Omental fat pad (tissue), 4 donors: ENCODE measurements at places on chromosomes 7 and 10. TPM values are rescaled to one million over a fixed set of nuclear protein-coding genes. Genes with fewer than 3 reads are reported as not detected.

The NEBL gene
- 20.5 TPM for total RNA-seq

The LRIT1 gene
- total RNA-seq, result not detected

The LHPP gene
- 14.3 TPM for total RNA-seq

GRCh38 chr7:80232979-80233724 lies 98.5 kb downstream of the GNAI1 start:
- no peak for DNase-seq

GRCh38 chr7:133053321-133053891 lies 28.5 kb downstream of the CHCHD3 start:
- DNase-seq, result no peak

DNA sequence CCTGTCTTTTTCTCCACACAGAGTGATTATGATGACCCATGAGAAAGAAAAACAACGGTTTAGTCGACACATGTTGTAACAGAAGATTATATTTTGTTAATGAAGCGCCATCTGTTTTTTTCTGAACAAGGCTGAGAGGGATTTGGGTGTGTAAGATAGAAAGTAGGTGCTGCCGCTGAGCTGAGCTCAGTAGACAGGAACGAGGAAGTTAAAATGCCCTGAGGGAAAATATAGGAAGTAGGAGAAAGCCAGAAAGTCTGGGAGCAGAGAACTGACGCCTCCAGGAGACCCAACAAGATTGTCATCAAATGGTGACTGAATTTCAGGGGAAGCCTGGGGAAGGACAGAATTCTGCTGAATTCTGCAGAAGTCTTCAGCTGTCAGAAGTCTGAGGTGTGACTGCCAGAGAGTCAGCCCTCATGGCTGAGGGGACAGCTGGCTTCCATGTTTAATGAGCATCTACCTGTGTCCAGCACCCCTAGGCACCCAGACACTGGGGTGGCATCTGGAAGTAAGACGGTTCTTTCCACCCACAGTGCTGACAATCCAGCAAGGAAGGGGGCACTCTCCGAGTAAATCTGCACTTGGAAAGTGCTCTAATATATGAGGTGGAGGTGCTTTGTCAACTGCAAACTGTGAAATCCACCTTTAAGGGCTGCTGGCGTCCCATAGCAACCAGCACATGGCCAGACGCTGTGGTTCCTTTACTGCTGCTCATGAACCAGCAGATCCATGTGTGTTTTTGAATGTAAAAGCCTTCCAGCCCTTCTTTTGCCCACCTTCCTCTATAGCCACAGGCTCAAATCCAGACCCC lies 12.5 kb upstream of the TSPAN15 start:
- no peak for DNase-seq

GRCh38 chr10:79333513-79333912 lies 13.8 kb upstream of the PPIF start:
- DNase-seq, result no peak

DNA sequence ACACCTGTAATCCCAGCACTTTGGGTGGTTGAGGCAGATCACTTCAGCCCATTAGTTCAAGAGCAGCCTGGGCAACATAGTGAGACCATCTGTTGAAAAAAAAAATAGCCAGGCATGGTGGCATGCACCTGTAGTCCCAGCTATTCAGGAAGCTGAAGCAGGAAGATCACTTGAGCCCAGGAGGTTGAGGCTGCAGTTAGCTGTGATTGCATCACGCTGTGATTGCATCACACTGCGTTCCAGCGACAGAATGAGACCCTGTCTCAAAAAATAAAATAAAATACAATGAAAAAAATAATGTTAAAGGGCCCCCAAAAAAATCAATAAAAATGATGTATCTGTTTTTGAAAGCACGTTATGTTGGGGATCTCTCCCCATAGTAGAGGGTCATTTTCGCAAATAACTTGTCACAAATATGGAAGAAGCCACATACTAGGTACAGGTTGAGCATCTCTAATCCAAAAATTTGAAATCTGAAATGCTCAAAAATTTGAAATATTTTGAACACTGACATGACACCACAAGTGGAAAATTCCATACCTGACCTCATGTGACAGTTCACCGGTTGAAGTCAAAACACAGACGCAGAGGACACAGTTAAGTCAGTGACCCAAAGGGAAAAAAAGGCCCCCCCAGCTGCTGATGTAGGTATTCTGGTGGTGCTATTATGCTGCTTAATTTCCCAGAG lies 9.5 kb downstream of the CISD1 start:
- no peak for DNase-seq

DNA sequence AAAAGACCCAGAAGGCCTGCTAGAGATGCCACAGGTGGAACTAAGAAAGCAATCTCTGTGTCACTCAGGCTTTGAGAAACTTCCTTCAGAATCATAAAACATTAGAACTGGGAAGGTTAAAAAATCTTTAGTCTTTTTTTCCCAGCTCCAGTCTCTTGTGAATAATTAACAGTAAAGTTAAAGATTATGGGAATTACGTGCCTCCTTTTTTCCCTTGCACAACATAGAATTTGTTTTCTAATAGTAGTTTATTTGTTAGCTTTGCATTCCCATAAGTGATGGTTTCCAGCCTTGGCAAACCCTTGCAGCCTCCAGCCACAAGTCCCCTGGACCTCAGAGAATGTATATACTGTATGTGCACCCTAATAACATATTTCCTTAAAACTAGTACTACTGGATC lies 128.3 kb downstream of the TPST1 start:
- no peak for DNase-seq

- DNase-seq, result no peak
These were observed 60.4 kb downstream of the ANKIB1 start for GRCh38 chr7:92306153-92306552.

GRCh38 chr7:132030086-132030568 lies 473.7 kb upstream of the PODXL start:
- DNase-seq, result no peak

DNA sequence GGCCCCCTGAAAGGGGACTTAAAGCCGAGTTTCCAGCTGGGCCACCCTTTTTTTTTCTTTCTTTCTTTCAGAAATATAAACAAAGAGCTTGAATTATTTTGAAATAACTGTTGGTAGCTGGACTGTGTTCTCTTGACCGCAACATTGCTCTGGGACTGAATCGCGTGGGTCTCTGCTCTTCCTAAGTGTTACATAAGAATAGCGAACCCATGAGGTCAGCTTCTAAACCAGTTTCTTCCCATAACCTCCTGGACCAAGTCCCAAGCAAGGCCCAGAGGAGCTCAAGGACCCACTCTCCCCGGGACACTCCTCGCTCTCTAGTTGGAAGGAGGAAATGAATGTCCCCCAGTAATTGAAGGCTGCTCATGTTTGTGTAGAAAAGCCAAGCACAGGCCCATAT lies 91.1 kb downstream of the CXCL12 start:
- DNase-seq, result no peak

DNA sequence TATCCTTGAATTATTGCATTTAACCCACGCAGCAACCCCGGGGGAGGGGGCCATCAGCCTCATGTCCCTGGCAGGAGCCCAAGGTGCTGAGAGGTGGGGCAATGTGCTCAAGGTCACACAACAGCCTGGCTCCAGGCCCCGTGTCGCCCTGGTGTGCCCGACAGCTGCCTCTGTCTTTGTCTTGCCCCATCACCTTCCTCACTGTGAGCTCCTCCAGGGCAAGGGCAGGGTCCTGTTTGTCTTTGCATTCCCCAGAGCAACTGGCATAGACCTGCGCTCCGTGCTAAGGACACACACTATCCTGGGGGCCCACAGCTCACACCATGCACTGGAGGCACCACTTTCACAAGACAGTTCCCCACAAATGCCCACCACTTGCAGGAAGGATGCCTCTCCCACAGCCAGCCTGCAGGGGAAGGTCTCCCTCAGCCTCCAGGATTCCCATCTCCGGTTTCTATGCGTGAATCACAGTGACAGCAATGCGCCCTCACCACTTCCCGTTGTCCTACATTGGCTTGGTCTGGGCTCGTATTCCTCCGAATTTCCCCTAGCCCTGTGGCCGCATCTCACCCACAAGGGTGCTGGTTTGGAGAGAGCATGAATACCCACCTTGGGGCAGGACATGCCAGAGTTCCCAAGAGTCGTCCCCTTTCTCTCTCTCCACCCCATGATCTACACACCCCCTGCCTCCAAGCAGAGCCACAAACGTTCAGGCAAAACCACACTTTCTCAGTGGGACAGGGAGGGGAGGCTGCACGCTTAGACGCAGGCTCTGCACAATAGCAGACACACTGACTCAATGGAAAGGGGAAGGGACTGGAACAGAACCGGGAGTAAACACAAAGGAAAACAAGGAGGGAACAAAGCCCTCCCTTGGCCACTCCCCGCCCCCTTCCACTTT lies 10.3 kb downstream of the ITPRIP start:
- no peak for DNase-seq
